CD4-positive, alpha-beta T cell treated with Interleukin-2 at 100 ng/mL for 4 hours (primary cell): ENCODE measurements at places on chromosomes 1 and 21.

- no peak for DNase-seq
Observed at GRCh38 chr1:87702455-87702854, 373.8 kb downstream of the LMO4 start.

- no peak for DNase-seq
Observed at GRCh38 chr1:22915231-22915630, 57.4 kb downstream of the LACTBL1 start.

- no peak for DNase-seq
Observed at GRCh38 chr1:152110860-152111514, 4.3 kb downstream of the TCHH start.

GRCh38 chr1:186564582-186564981 is 103.7 kb upstream of the PDC start:
- no peak for DNase-seq

- peak; percentile 26 for DNase-seq
Observed at GRCh38 chr21:34836103-34836932, 167.5 kb downstream of the CLIC6 start.

DNA sequence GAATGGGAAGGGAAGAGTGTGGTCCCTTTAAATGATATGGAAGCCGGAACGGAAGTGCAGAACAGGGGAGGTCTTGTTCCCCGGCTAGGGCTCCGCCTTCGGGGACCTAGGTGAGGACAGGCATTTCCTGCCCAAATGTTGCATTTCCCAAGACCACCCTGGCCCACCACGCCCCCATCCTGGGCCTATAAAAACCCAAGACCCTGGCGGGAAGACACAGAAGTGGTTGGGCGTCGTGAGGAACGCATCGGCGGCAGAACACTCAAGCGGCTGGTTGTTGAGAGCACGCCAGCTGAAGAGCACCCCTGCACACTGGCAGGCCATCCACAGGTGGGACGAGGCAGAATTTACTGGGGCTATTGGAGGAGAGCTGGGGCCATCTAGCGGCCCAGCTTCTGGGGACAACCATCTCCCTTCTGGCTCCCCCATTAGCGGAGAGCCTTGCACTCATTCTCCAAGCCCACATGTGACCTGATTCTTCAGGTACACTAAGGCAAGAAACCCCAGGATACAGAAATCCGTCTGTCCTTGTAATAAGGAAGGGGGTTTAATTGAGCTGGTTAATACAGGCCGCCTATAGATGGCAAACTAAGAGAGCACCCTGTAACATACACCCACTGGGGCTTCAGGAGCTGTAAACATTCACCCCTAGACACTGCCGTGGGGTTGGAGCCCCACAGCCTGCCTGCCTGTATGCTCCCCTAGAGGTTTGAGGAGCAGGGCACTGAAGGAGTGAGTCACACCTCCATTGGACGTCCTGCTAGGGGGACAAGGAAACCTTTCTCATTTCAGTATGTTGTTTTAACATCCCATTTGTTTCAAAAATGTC is 1327.9 kb downstream of the BRINP3 start:
- no peak for DNase-seq

- no peak for DNase-seq
Observed at GRCh38 chr1:30188999-30189398, 534.4 kb downstream of the MATN1 start.

DNA sequence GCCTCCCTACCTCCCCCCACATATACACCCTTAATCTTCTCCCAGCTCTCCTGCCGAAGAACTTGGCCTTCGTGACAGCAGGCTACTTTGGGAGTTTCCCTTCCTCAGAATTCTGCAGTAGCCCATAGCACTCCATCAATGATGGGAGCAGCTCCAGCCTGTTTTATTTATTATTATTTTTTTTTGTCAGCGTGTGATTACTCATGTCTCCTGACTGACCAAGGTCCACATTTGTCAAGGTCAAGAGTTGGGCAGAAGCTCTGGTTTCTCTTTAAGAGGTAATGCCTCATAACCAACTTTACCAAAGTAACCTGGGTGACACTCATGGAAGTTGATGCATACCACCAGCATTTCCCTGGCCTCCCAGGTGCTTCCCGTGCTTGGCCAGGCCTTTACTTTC is 125.4 kb downstream of the ZZZ3 start:
- DNase-seq: no peak

GRCh38 chr1:90384193-90384592 is 332.9 kb downstream of the BARHL2 start:
- no peak for DNase-seq

DNA sequence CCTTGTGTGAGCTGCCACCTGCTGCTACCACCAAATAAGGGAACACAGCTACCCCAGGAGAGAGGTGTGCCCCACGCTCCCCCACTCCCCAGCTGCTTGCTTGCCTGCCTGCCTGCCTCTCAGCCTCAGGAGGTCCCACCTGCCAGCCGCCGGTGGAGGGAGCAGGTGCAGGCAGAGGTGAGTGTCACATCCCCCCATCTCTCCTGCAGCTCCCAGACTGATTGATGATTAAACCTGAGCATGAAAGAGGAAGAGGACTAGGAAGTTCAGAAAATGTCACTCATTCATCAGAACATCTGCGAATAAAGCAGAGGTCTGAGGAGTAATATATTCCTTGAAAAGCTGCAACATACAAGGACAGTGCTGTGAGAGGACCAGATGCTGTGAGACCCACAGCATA is 58.6 kb upstream of the HIVEP3 start:
- no peak for DNase-seq

- DNase-seq: no peak
Observed at GRCh38 chr1:159961636-159962035, 7.6 kb upstream of the SLAMF9 start.

GRCh38 chr1:209714338-209714737 is 9.7 kb downstream of the HSD11B1 start:
- no peak for DNase-seq
